CD4-positive, alpha-beta T cell treated with Interleukin-17A for 1 hour (primary cell): ENCODE measurements at places on chromosomes 5 and 9.
A peak's percentile ranks its signal among the peaks of the same experiment; 100 is the strongest.

GRCh38 chr5:1808439-1808838 lies 7.2 kb downstream of the NDUFS6 start:
- no peak for DNase-seq

DNA sequence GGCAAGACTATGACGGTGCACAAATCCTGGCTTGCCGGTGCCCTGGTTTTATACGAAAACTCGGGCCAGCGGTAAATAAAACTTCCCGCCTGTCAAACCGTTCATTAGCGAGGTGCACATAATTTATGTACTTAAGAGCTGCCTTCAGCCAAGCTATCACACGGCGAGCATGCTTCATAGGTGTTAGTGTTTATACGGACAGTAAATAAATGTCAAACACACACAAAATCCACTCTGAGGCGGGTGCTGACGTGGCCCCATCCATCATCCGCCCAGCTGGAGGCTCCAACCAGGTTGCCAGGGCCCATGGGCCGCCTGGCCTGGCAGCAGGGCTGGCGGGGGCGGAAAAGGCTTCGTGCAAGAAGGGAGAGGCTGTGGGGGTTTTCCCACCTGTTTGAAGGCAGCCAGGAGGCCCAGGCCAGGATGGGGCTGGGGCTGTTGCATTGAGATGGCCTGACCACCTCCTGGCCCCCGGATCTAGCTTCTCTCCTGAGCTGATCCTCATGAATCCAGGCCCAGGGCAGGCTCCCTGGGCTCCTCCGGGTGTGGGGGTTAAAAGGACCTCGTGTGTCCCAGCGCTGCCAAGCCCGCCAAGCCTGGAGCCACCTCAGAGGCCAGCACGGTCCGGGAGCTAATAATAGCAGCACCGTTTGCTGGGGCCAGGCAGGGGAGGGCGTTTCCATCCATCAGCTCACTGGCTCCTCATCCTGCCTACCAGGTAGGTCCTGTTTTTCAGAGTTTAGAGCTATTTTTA lies 43.2 kb downstream of the BARX1 start:
- no peak for DNase-seq

DNA sequence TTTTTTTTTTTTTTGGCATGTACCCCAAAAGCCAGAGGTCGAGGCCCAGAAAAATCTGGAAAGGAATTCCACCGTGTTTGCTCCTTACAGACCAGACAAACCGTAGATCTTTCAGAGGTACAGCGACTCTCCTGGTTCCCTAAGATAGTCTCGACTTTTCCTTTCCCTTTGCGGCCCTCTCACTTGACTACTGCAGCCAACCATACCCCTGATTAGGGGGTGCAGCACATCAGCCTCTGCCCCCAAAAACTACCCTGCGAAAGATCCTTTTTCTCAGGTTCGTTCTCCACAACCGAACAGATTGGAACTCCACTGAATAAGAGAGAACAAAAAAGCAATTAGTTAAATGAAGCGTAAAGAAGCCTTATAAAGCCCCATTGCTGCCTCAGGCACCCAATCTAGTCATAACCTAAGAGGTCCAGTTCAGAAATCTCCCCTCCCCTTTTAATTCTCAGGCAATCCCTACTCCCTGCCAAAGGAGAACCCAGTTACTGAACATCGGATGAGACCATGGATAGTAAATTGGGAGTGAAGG lies 379 bp upstream of the TICAM2 start:
- no peak for DNase-seq

DNA sequence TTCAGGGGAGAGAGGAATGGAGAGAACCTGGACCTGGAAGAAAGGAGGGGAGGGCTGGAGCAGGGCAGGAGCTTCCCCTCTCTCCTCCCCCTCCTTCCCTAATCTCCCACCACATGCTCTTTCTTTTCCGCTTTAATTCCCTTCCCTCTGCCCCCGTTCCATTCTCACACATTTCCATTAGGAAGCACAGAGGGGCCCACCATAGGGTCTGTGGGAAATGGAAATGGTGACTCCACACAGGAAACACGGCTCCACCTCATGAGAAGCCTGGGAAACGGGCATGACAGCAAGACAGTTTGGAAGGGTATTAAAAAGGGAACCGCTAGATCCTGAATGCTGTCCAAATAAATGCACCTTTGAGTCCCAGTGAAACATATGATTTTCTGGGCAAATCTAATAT lies 64.9 kb upstream of the ENTREP1 start:
- DNase-seq, result no peak

GRCh38 chr9:96383165-96383942 lies at the start of gene SLC35D2:
Gene SLC35D2 (minus strand): TSS chr9:96383711. CDS start chr9:96383634, 77 bp downstream.
- no peak for DNase-seq

DNA sequence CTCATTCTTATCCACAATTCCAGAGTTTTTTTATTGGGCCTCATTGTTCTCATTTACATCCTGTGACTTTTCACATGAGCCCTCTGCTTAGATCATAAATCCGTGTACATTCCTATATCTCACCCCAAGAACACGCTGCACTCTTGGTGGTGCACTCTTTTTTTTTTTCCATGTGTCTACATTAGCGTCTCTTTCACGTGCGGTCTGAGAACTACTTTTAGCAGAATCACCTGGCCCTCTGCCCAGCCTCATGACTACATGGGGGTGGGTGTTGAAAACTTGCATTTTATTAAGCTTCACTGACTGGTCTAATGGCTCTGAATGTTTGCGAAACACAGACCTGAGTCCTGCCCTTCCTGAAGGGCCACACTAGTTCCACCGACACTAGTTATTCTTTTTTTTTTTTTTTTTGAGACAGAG lies 18.6 kb downstream of the C9orf57 start:
- DNase-seq, result no peak

- no peak for DNase-seq
Measured at GRCh38 chr5:170746961-170747340, 36.6 kb upstream of the GABRP start.

- no peak for DNase-seq
Measured at GRCh38 chr9:97307500-97308163, at the start of gene CCDC180. Gene CCDC180 (plus strand): TSS chr9:97307659. CDS start chr9:97308064, 405 bp downstream.

DNA sequence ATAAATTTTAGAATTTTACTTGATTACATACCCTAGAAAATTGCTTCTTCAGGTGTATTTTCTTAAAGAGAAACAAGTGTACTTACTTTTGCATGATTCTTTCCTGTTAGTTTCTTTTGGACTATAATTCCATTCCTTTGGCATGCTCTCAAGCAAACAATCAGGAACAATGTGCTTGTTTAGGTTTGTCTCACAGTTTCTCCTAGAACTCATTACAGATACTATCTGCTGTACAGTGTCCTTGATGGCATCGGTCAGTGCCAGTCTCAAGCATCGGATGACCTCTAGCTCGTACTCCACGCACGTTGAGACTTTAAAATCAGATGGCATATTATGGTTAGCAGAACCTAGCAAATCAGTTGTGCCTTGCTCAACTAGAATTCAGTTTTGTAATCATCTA lies 214.9 kb downstream of the KIAA0825 start:
- no peak for DNase-seq

GRCh38 chr5:147554261-147554817 lies 44.5 kb upstream of the DPYSL3 start:
- DNase-seq, result no peak

GRCh38 chr5:171450423-171451331 lies 31.2 kb downstream of the FGF18 start:
- DNase-seq, result no peak

- no peak for DNase-seq
Measured at GRCh38 chr5:97635553-97635952, 452.5 kb upstream of the RIOK2 start.

DNA sequence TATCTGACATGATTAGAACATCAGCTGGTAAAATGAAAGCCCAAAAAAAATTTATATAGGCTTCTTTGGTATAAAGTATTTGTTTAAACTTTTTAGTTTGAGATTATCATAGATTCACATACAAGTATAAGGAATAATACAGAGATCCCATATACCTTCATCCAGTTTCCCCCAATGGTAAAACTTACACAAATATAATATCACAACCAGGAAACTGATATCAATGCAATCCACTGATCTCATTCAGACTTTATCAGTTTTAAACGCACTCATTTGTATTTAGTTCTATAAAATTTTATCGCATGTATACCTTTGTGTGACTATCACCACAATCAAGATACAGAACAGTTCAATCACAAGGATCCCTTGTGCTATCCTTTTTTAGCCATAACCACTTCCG lies 3.8 kb downstream of the FAM114A2 start:
- DNase-seq, result no peak

- DNase-seq, result no peak
Measured at GRCh38 chr5:157130925-157131324, 11.7 kb downstream of the MED7 start.

GRCh38 chr9:75265525-75265972 lies 177.2 kb downstream of the OSTF1 start:
- DNase-seq, result peak; percentile 52

DNA sequence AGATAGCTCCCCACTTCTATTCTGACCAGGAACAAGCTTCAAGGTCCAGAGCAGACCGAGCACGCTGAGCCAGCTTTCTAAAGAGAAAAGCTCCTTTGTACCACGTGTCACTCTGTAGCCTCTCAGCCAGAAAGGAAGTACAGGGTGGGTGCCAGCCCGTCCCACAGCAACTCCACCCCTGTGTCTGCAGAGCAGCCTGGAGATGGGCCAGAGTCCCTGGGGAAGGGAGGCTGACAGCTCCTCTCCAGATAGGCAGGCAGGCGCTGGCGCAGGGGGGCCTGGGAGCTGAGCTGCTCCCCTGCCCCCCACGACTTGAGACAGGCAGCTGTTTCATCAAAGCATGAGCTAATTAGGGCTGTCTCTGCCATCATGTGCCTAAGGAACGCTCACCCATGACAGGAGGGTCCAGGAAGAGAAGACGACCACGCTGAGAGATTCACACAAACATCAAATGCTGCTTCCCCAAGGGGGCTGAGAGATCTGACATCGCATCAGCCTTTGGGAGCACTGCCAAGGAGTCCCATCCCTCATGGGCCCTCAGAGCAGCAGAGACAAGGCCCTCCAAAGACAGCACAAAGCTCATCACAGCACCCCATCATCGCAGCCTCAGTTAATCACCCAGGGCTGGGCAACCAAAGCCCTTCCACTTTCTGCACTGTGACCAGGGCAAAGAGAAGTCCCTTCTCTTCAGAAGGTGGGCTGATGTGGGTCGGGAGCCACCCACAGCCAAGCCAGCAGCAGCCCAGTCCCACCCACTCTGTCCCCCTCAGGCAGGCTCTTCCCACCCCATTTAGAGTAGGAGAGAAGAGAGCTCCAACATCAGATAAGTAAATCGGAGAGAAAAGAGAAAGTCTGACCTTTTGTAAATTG lies 78.5 kb upstream of the LRRTM2 start:
- peak; percentile 21 for DNase-seq

DNA sequence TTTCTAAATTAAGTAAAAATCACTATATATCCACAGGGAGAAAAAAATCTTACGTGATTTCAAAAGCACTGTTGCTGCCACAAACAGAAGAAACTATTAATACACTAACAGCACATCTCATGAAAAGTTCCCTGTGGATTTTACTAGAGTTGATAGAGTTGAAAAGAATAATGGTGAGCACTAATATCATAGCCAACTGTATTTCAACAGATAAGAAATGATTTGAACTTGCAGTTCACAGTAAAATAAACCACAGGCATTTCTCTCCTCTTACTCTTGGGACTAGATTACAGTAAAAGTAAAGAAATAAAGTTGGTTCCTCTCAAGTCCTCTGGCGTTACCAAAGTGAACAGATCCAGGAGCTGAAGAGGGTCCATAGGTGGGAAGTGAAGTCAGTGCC lies 27.9 kb downstream of the AGTPBP1 start:
- no peak for DNase-seq
